ENCODE measurements at places on chromosomes 12 and 14.

DNA sequence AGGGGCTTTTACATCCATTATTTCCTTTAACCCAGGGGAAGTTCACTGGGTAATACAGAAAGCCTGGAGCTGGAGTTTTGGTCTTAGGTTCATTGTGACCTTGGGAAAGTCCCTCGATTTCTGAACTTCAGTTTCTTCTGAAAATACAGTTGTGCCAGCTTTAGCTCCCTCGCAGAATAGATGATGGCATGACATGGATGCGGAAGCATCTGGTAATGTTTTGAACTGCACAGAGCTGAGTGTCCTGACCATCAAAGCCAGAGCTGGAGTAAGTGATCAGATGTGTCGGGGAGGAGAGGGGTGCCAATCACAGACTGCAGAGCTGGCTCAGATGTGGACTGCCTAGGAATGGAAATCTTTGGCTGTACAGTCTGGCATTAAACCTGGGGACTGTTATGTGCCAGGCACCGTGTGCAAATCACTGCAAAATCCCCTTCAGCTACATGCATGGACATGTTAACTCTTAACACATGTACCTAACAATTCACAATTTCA lies 180.9 kb downstream of the ETV6 start:
- no peak for DNase-seq

- DNase-seq = no peak
These were observed 61.0 kb downstream of the HMGA2 start for GRCh38 chr12:65885312-65885711.

DNA sequence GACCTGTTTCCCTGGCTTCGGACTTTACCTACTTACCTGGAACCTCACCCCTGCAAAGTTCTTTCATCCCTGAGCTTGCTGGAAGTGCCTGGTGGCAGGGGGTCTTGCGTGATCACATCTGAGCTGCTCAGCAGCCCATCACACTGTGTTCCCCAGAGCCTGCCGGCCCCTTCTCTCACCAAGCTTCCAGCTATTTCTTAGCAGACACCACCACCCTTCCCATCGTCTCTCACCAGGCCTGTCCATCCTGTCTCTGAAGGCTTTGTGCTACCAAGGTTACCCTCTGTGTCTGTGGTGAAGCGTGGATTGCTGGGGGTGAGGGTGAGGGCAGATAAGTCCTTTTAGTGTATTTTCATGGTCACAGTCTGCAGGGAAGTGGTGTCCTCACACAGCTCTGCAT lies 78.8 kb upstream of the NRXN3 start:
- no peak for DNase-seq

DNA sequence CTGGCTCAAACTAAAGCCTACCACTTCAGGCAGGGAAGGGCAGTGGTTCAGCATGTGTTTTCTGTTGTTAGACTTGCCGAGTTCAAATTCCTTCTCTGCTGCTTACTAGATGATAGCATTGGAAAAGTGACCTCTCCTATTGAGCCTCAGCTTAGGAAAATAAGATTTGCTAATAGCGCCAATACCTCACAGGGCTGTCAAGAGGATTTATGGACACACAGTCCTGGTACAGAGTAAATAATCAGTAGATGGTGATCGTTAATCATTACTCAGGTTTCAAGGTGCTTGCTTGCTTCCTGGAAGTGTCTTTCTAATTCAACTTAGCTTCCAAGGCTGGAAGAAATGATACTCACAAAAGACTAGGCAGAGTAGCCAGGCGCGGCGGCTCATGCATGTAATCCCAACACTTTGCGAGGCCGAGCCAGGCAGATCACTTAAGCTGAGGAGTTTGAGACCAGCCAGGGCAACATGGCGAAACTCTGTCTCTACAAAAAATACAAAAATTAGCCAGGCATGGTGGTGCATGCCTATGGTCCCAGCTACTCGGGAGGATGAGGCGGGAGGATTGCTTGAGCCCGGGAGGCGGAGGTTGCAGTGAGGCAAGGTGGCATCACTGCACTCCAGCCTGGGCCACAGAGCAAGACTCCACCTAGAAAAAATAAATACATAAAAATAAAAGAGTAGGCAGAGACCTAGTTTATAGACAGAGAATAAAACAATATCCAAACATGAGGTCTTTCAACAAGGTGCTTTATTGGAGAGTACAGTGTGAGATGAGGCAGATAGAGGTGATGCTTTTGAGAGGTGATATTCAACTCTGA lies 6.0 kb downstream of the PLA2G1B start:
- DNase-seq = no peak

DNA sequence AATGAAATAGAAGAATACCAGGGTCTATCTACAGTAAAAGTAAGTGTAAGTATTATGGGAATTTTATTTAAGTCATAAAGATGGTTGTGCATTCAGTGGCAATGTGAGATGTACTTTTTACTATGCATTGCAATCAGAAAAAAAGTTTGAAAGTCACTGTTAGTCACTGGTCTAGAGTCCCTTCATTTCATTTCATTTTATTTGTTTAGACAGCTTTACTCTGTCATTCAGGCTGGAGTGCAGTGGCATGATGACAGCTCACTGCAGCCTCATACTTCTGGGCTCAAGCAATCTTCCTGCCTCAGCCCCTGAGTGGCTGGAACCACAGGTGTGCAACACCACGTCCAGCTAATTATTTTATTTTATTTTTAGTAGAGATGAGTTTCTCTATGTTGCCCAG lies 42.6 kb downstream of the TGFB3 start:
- DNase-seq = no peak

DNA sequence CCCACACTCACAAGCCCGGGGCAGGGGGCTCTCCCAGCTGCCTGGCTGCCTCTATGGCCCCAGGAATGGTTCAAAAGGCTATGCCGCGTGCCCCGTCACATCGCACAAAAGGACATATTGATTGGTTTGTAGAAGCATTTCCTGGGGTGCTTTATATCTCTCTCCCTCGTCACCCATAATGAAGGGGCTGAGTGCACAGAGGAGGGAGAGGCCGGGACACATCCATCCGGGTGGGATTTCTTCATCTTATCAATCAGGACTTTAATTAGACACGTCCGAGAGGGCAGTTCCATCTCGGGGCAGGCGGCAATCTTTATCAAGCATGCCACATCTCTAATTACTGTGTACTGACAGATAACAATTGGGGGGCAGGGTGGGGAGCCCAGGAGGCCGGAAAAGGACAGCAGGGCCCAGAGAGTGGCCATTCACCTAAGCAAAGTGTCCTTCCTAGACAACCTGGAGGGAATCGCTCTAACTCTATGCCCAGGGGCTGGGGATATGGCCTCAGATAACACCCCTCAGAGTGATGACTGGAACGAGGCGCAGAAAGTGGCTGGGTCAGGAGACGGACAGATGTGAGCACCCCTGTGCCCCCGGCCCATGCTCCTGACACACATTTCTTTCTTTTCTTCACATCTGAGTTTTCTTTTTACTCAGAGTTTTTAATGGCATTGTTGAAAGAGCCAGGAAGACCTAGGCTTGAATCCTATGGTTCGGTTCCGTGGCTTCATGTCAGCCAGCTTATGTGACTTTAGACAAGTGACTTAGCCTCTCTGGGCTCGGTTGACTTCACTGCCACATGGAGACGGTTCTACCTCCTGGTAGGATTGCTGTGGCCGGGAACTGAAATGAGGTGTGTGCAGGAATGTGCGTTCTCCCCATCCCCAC lies 36.0 kb upstream of the ESRRB start:
- DNase-seq = no peak

GRCh38 chr14:91062600-91062999 lies 2.2 kb upstream of the RPS6KA5 start:
- no peak for DNase-seq

DNA sequence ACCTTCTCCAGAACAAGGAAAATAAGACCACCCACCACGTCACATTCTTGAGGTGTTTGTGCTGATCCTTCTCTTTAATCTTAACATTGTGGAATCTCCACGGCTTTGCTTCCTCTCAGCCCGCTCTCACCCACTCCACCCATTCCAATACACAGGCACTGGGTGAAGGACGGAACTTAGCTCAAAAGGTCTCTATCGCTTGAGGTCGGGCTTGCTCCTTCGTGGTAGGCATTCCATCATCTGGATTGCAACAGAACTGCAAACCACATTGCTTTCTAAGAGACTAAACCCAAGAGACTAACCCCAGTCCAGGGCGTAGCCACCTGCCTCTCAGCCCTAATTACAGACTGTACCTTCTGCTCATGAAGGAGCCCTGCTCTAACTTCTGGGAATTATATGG lies 24.0 kb upstream of the MDM2 start:
- DNase-seq = no peak

- no peak for DNase-seq
These were observed 4.3 kb downstream of the GRIP1 start for GRCh38 chr12:66674495-66675122.

DNA sequence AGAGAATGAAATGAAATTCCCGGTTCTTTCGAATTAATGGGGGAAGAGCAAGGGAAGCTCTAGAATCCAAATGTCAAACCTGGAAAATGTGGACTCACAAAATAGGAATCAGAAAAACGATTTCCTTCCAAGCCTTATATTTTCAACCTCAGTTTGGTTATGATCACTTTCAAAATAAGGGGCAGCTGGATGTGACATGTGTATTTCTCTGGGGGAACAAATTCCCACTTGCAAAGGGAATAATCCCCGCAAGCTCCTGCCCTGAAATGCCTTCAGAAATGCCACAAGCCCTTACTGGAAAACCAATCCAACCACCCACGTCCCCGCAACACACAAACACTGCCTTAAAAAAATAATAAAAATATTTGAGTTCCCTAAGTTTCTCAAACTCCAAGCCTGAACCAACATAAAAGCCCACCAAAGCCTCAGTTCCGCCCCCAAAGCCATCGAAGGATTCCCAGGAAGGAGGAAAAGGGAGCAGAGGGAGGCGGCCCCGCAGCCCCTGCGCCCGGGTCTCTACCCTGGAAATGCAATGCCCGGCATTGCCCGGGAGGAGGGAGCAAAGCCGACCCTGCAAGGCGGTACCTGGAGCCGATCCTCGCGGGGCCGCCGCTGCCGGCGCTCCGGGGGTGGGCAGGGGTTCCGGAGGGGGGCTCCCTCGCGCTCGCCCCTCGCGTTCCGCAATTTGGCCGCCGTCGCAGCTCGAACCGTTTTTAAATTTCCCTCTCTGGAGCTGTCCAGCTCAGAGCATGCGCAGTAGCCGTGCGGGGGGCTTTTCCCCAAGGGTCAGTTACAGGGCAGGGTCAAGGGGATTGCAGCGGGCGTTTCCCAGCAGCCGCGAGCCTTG lies at the start of gene FOXN4:
Gene FOXN4 (minus strand): TSS at position 751 of the 847 bp plus-strand sequence. CDS start 963 bp downstream, outside the sequence.
- DNase-seq = no peak

All from EL (cell line).